ENCODE measurements at places on chromosomes 7 and 10.
A peak's percentile ranks its signal among the peaks of the same experiment; 100 is the strongest.

- no peak for DNase-seq
Observed at GRCh38 chr10:83617692-83618545, 521.4 kb upstream of the GHITM start.

- DNase-seq, result no peak
Observed at GRCh38 chr10:11773761-11774441, 31.7 kb downstream of the ECHDC3 start.

GRCh38 chr7:41943094-41943577, 240.2 kb upstream of the INHBA start:
- peak; percentile 29 for DNase-seq

GRCh38 chr10:60525716-60526585, 136.3 kb upstream of the ANK3 start:
- no peak for DNase-seq

GRCh38 chr10:104092749-104093148, 7.1 kb upstream of the COL17A1 start:
- no peak for DNase-seq

GRCh38 chr10:25405871-25406270, 231.1 kb downstream of the GPR158 start:
- no peak for DNase-seq

Data from NCI-H1092 (cell line).